ENCODE measurements at places on chromosomes 12 and 14.

DNA sequence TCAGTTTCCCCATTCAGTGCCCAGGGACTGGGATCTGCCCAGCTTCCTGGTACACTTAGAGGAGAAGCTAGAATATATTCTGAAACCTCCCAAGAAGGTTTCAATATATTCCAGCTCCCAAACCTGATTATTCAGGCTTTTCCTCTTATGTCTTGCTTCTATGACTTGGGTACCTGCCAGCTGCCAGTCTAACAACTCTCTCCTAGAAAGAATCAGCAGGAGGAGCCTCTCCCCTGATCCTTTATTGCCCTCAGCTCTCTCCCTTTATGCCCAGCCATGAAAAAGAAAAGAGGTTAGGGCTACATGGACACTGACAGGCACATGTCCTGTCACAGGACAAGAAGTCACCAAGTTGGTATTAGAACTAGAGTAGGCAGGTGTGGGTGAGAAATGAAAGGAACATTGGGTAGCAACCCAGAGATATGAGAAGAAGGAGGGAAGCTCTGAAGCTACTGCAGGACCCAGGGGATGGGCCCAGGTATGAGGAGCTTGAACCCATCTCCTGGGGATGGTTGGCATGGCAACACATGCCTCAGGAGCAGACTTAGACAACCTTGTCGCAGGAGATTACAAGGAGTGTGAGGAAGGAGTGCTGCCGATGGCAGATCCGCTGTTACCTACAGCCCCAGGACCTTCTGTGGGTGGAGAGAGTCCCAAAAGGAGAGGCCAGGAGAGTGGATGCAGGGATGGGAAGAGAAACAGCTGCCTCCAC, 2.0 kb upstream of the CACNB3 start:
- no peak for DNase-seq

DNA sequence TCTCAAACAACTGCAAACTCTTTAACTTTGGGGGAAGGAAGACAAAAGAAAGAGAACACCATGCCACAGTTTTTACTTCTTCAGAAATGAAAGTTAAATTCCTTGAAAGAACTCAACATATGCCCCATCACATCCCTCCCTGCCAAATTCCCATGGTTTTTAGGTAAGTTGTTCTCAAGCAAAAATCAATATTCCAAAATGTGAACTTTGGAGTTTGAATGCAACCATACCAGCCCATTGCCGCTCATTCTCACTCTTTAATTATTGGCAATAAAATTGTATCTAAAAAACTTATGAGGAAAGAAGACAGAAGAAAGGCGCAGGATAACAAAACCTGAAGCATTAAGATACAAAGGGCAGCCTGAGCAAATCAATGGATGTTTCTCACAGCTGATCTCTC, 31.8 kb upstream of the CEP83 start:
- no peak for DNase-seq

GRCh38 chr12:24605466-24605865, 343.4 kb downstream of the BCAT1 start:
- no peak for DNase-seq

DNA sequence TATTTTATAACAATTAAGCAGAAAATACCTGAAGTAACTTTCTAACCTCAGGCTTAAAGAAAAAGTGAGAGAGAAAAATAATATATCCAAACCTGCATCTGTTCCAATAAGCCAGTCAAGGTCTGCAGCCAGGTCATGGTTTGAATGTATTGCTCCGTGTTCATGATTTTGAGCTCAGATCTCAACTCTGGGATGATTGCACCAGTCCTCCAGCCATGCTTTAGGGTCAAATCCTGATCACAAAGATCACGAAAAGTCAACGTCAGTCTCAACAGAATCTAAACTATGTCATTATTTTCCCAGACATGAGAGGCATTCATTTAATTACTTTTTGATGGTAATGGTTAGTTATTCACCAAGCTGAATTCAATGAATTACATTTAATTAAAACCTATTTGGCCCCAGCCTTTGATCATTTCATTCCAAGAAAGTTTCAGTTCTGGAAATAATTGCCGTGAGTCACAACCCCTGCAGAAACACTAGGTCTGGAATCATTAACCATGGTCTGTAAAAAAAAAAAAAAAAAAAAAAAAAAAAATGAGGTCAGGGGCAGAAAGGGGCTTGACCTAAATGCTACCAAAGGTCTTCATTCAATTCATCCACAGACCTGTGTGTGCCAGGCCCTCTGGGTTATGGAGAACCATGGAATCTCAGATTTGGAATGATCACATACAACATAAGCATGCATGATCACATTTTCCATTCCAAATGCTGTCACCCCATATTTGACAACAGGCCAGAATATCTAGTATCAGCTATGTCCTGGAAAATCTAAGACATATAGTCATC, 55.6 kb downstream of the NT5DC3 start:
- DNase-seq, result no peak

- no peak for DNase-seq
Measured at GRCh38 chr14:100526057-100526456, 61.2 kb downstream of the BEGAIN start.

GRCh38 chr12:7093892-7094291, 1.6 kb upstream of the C1R start:
- no peak for DNase-seq

GRCh38 chr14:95313707-95314106, 6.0 kb downstream of the CLMN start:
- no peak for DNase-seq

Data from pulmonary artery endothelial cell (primary cell).